Naive B cell (primary cell): ENCODE measurements at places on chromosomes 13 and 19. TPM values are rescaled to one million over a fixed set of nuclear protein-coding genes. Genes with fewer than 3 reads are reported as not detected.

DNA sequence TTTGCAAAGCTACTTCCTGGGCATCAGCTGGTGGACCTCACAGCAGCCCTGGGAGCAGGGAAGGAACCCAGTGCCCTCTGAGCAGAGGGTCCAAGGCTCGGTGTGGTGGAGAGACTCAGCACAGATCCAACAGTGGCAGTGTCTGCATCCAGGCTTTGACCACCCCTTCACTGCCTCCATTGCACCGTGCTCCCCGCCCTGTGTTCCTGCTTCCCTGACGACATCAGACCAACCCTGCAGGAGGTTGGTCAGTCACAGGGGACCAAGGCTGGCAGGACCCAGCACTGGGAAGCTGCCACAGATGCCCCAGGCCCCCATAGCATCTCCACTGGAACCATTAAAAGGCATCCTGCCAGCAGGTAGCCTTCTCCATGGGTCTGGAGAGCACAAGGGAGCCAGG lies 7.8 kb upstream of the VSTM2B start:
- peaks cover 6% of the 10 kb centered on the region for H3K36me3 ChIP-seq
- H3K4me1 ChIP-seq = no peaks in the 10 kb centered on the region
- peaks cover 40% of the 10 kb centered on the region for H3K27me3 ChIP-seq
- H3K27ac ChIP-seq = no peak overlapping the region
- DNase-seq = no peak

- H3K4me3 ChIP-seq = no peak overlapping the region
- DNase-seq = no peak
- H3K36me3 ChIP-seq = no peaks in the 10 kb centered on the region
- H3K4me1 ChIP-seq = no peaks in the 10 kb centered on the region
- H3K27ac ChIP-seq = no peak overlapping the region
Measured at GRCh38 chr13:91312324-91312723, 35.2 kb upstream of the MIR17HG start.

GRCh38 chr13:42047561-42048341 lies 697 bp upstream of the DGKH start:
- peak overlapping the region; percentile 95 for H3K4me3 ChIP-seq
- H3K36me3 ChIP-seq = no peaks in the 10 kb centered on the region
- peaks cover 13% of the 10 kb centered on the region for H3K4me1 ChIP-seq
- DNase-seq = no peak
- H3K27me3 ChIP-seq = peaks cover 49% of the 10 kb centered on the region

- H3K4me1 ChIP-seq = peaks cover 5% of the 10 kb centered on the region
- H3K36me3 ChIP-seq = no peaks in the 10 kb centered on the region
- no peak overlapping the region for H3K4me3 ChIP-seq
- peaks cover 4% of the 10 kb centered on the region for H3K27me3 ChIP-seq
- no peak overlapping the region for H3K27ac ChIP-seq
Measured at GRCh38 chr13:24632382-24633121, 47.7 kb upstream of the ATP12A start.

DNA sequence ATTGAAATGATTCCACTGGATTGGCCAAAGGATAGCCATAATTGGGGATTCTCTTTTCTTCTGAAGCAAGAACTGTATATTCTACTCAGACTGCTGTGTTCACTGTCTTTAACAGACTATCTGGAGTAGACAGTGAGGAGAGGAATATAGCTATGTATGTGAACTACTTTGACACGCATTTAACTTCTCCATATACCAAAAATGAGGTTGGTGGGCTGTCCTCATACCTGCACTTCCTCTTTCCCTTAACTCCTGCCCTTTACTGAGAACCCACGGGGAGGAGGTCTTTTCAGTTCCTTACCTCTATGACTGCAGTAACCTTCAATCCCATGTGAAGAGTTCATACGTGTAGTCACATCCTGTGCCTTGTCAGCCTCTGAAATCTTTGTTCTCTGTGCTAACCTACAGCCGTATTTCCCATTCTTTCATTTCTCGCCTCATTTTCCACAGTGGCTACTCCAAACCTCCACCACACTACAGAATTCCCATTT lies 305.8 kb downstream of the MTUS2 start:
- no peak for DNase-seq
- H3K27me3 ChIP-seq = peaks cover 15% of the 10 kb centered on the region
- no peaks in the 10 kb centered on the region for H3K36me3 ChIP-seq
- no peak overlapping the region for H3K27ac ChIP-seq
- H3K4me3 ChIP-seq = no peak overlapping the region

DNA sequence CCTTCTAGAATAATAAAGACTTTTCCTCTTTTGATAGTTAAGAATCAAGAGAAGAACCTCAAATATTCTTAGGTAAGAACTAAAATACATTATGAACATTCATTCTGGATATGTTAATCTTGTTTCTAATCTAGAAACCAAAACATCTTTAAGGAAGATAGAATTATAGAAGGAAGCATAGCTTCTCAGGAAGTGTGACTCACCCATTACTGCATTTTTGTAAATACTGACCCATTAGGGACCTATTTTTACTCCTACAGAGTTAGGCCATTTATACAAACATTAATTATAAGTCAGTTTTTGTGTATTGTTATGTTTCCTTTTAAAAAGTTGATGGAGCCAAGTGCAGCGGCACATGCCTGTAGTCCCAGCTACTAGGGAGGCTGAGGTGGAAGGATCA lies 147.1 kb downstream of the NUFIP1 start:
- no peaks in the 10 kb centered on the region for H3K36me3 ChIP-seq
- DNase-seq = no peak
- no peaks in the 10 kb centered on the region for H3K4me1 ChIP-seq
- H3K4me3 ChIP-seq = no peak overlapping the region
- H3K27ac ChIP-seq = no peak overlapping the region

- no peaks in the 10 kb centered on the region for H3K4me1 ChIP-seq
- no peak overlapping the region for H3K4me3 ChIP-seq
- DNase-seq = no peak
- no peaks in the 10 kb centered on the region for H3K36me3 ChIP-seq
- H3K27ac ChIP-seq = no peak overlapping the region
Measured at GRCh38 chr13:26606631-26607030, 49.1 kb downstream of the WASF3 start.

DNA sequence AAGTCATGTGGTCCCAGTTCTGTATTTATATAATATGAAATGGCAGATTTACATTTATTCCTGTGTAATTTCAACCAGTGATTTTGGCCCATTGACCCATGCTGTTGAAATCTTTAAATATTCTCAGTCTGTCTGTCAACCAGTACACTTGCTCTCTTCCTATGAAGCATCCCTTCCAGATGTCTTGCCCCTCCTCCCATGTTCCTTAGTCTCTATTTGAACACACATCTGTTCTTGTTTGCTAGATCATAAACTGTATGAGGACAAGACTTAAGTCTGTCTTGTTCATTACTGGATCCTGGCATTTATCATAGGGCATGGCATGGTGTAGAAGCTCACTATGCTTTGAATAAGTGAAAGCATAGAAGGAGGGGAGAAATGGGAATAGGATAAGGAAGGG lies 34.9 kb downstream of the STARD13 start:
- H3K27me3 ChIP-seq = no peaks in the 10 kb centered on the region
- no peak overlapping the region for H3K27ac ChIP-seq
- no peaks in the 10 kb centered on the region for H3K36me3 ChIP-seq
- H3K4me1 ChIP-seq = peaks cover 4% of the 10 kb centered on the region

GRCh38 chr13:46541210-46541609 lies 11.8 kb upstream of the LRCH1 start:
- H3K27ac ChIP-seq = no peak overlapping the region
- peaks cover 9% of the 10 kb centered on the region for H3K4me1 ChIP-seq
- no peaks in the 10 kb centered on the region for H3K36me3 ChIP-seq
- H3K27me3 ChIP-seq = no peaks in the 10 kb centered on the region
- H3K4me3 ChIP-seq = no peak overlapping the region

- peaks cover 7% of the 10 kb centered on the region for H3K36me3 ChIP-seq
- no peak for DNase-seq
- H3K27ac ChIP-seq = no peak overlapping the region
- no peaks in the 10 kb centered on the region for H3K4me1 ChIP-seq
Measured at GRCh38 chr19:459724-460511, 915 bp downstream of the SHC2 start.

DNA sequence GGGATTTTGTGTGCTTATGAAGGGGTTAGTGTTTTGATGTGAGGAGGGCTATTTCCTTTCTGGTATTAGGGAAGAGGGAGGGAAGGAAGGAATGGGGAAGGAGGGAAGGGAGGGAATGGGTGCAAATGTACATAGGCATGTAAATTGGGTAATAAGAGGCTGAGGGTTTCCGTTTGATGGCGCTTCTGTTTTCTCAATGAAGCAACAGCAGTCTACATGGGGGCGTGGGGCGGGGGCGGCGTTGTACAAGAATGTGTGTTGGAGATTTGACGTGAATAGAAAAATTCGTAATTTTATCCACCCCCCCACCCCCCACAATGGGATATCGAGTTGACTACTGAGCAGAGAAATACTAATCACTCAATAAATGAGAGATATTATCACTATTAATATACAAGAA lies 52.5 kb downstream of the PDS5B start:
- no peak overlapping the region for H3K27ac ChIP-seq
- peaks cover 35% of the 10 kb centered on the region for H3K4me1 ChIP-seq
- H3K27me3 ChIP-seq = no peaks in the 10 kb centered on the region
- DNase-seq = no peak

- no peak overlapping the region for H3K27ac ChIP-seq
- DNase-seq = no peak
- H3K27me3 ChIP-seq = no peaks in the 10 kb centered on the region
- no peaks in the 10 kb centered on the region for H3K36me3 ChIP-seq
- peaks cover 19% of the 10 kb centered on the region for H3K4me1 ChIP-seq
- H3K4me3 ChIP-seq = no peak overlapping the region
Measured at GRCh38 chr13:52162279-52163101, 3.1 kb upstream of the NEK3 start.

DNA sequence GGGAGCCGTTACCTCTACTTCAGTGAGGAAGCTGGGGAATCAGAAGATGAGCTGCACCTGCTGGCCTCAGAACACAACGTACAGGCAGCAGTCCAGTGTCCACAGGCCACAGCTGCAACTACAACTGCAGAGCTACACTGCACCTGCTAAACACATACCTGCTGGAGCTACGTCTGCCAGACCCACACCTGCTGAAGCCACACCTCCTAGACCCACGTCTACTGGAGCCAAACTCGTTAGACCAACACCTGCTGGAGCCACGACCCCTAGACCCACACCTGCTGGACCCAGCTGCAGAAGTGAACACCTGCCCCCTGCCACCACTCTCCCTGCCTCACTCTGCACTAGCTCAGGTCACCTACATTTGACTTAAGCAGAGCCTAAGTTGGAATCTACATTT lies 169.9 kb downstream of the USP12 start:
- peaks cover 69% of the 10 kb centered on the region for H3K4me1 ChIP-seq
- H3K36me3 ChIP-seq = peaks cover 8% of the 10 kb centered on the region
- H3K4me3 ChIP-seq = no peak overlapping the region
- no peak for DNase-seq
- H3K27me3 ChIP-seq = peaks cover 15% of the 10 kb centered on the region
- H3K27ac ChIP-seq = no peak overlapping the region

GRCh38 chr19:16518483-16519229 lies 22.5 kb downstream of the C19orf44 start:
- peaks cover 6% of the 10 kb centered on the region for H3K36me3 ChIP-seq
- no peak for DNase-seq
- H3K27me3 ChIP-seq = no peaks in the 10 kb centered on the region
- H3K4me1 ChIP-seq = no peaks in the 10 kb centered on the region
- H3K4me3 ChIP-seq = no peak overlapping the region
- peak overlapping the region; percentile 24 for H3K27ac ChIP-seq

GRCh38 chr13:20192158-20192835 lies 441 bp downstream of the GJB2 start:
- peaks cover 61% of the 10 kb centered on the region for H3K27me3 ChIP-seq
- H3K4me3 ChIP-seq = peak overlapping the region; percentile 90
- peaks cover 22% of the 10 kb centered on the region for H3K4me1 ChIP-seq
- no peaks in the 10 kb centered on the region for H3K36me3 ChIP-seq
- no peak for DNase-seq
- no peak overlapping the region for H3K27ac ChIP-seq

DNA sequence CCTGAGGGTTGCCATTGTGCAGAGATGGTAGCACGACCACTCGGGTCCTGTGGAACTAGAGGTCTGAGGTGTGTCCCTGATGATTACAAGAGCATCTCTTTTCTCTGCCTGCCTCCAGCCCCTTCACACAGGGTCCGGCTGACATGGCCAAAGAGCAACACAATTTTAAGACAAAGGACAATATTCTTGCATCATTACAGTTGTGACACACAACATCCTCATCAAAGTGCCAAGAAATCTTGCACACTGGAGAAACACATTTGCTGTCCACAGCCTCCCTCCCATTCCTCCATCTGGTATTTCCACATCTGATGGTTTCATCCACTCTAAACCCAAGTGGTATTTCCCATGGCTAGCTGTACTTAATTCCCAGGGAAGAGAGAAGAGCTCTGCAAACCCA lies 12.8 kb downstream of the COL4A1 start:
- H3K4me1 ChIP-seq = no peaks in the 10 kb centered on the region
- no peak overlapping the region for H3K27ac ChIP-seq

The NXNL1 gene
- not detected for polyA plus RNA-seq

The RPS15 gene
- 3,313 TPM for polyA plus RNA-seq

The DNAAF3 gene
- polyA plus RNA-seq = not detected

The RDH8 gene
- not detected for polyA plus RNA-seq

The SLC25A41 gene
- not detected for polyA plus RNA-seq
